ENCODE measurements at places on chromosomes 1 and 21.

DNA sequence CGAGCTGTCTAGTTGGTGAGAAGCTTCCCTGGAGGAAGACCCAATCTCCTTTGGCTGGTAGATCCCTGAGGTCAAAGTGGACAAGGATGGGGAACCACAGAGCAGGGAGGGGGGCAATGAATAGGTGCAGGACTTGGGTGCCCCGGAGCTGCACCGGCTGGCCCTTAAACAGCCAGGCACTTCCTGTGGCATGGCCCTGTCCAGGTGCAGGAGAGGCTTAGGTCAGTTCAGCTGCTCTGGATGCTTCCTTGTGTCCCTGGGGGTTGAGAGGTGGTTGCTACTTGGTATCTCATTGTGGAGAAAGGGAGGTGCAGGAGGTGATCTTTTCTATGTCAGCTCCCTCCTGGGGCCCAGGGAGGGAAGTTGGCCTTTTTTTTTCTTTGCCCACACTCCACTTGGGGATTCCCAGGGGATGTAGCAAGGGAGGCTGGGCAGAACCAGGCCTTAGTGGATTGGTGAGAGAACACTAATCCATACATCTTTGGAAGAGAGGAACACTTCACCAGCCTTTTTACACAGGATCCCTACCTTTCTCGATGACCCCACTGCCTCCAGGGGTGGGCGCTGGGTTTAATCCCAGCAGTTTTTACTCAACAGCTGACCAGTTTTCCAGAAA, 1.2 kb upstream of the ST3GAL3 start:
- DNase-seq, result no peak

- DNase-seq, result no peak
Measured at GRCh38 chr1:231334079-231334666, 3.5 kb downstream of the EXOC8 start.

- no peak for DNase-seq
Measured at GRCh38 chr1:93817819-93818569, 61.0 kb downstream of the DNTTIP2 start.

DNA sequence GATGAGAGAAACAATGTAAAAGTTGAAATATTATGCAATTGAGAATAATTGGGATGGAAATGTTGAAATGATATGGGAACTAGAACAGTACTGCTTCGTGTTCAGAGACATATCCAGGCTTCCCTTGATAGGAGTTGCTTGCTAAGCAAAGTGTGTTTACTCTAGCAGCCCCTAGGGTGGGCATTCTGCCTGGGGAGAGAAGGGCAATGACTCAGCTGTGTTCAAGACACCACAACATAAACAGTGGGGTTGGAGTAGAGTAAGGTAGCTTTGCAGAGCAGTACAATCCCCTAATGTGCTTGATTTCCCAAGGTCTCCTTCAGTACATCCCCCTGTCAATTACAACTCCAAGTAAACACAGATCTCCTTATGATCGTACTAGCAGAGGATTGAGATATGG, 4.8 kb upstream of the PCNX2 start:
- no peak for DNase-seq

GRCh38 chr1:245683676-245684075, 528.9 kb downstream of the KIF26B start:
- no peak for DNase-seq
